ENCODE measurements at places on chromosomes 5 and 9. TPM values are rescaled to one million over a fixed set of nuclear protein-coding genes. Genes with fewer than 3 reads are reported as not detected.
A peak's percentile ranks its signal among the peaks of the same experiment; 100 is the strongest.

- DNase-seq: no peak
These were observed 12.8 kb downstream of the C5orf63 start for GRCh38 chr5:127060470-127060985.

- no peak for DNase-seq
These were observed 195.9 kb upstream of the PPP1R26 start for GRCh38 chr9:135283671-135284070.

GRCh38 chr9:36328798-36329411 is 70.7 kb upstream of the GNE start:
- DNase-seq: no peak

- no peak for DNase-seq
These were observed 708 bp upstream of the CSNK1G3 start for GRCh38 chr5:123511290-123511647.

DNA sequence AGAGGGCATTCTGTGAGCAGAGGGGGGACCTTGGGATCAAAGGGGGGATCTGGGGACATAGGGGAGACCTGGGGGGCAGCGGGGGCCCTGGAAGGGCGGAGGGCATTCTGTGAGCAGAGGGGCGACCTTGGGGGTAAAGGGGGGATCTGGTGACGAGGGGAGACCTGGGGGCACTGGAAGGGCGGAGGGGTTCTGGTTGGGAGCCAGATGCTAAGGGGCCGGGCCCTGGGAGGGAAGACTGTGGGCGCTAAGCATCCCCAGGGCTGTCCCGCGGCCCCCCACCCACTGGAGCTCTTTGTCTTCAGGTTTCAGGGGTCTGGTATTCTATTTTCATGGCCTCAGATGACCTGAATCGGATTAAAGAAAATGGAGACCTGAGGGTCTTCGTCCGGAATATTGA is 748 bp downstream of the LCN9 start:
- no peak for DNase-seq

DNA sequence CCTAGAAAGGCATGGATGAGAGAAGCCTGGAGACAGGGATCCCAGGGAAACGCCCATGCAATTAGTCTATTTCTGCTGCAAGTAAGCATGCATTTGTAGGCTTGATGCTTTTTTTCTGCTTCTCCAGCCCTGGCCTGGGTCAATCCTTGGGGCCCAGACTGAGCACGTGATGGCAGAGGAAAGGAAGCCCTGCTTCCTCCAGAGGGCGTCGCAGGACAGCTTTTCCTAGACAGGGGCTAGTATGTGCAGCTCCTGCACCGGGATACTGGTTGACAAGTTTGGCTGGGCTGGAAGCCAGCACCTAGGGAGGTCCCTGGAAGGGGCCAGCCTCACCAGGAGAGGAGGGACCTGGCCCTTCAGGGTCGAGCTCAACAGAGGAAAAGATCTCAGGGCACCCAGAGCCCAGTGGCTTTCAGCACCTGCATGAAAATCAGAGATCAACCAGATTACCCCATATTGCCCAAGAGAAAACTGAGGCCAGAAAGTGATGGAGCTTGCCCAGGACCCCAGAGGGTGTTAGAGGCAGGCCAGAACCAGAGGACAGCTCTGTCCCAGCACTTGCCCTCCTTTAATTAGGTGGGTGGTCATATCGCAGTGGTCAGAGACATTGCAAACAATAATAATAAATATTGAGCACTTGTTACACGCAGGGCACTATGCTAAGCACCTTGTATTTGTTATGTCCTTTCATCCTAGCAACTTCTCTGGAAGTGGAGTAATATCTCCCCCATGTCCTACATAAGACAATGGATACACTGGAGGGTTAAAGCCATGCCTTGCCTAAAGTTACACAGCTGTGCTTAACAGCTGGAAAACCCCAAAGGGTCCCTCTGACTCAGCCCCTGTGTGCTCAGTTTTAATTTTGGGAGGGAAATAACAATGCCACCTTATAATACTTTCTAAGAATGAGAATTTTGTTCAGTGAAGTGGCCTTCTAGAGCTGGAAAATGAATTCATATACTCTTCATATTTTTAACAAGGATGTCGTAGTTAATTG is 67.1 kb downstream of the KLF4 start:
- DNase-seq: peak; percentile 32

DNA sequence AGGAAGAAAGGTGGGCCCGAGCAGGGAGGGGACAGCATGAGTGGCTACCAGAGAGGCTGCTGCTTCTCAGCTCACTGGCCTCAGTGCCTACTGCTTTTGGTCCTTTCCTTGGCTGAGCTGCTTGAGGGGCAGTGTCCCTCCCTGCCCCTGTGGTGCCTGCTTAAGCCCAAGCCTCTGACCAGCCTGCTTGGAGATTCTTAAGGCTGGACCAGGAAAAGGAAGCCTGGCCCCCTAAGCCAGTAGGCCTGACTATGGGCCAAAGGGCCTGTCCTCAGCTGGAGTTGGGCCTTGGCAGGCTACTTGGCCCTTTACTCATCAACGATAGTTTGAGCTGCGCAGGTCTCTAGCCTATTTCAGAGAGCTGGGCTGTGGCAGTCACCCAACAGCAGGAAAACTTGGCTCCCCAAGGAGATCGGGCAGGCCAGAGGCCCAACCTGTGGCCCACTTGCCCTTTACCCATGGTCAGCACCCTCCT is 24.9 kb downstream of the TCF7 start:
- DNase-seq: peak; percentile 15

- no peak for DNase-seq
These were observed 97.7 kb upstream of the ANKRD55 start for GRCh38 chr5:56330806-56331205.

ZDHHC11B gene
- 1.8 TPM for total RNA-seq

DNA sequence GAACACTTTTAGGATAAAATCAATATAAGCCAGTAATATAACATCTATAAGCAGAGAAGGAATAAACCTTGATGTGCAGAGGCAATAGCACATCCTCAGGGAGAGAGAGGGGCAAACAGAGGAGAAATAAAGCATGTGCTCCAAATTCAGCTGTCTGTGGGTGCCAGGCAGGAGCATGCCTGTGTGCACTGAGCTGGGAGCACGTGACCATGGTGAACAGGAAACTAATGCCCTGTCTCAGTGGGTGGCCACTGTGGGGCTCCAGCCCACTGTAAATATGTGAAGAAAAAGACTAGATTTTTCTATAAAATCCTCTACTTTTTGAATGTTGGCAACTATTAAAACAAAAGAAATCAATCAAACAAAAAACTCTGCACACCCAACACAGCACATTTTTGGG is 55.3 kb downstream of the FYB1 start:
- DNase-seq: no peak

ALDOB gene
- total RNA-seq: 0.38 TPM

CFAP90 gene
- total RNA-seq: not detected

GRCh38 chr5:134227776-134228175 is 1.9 kb upstream of the PPP2CA start:
- no peak for DNase-seq

LCN2 gene
- 1.7 TPM for total RNA-seq

POMT1 gene
- total RNA-seq: 18.7 TPM

GRCh38 chr5:142201471-142201887 is 92.9 kb downstream of the NDFIP1 start:
- DNase-seq: no peak

DNA sequence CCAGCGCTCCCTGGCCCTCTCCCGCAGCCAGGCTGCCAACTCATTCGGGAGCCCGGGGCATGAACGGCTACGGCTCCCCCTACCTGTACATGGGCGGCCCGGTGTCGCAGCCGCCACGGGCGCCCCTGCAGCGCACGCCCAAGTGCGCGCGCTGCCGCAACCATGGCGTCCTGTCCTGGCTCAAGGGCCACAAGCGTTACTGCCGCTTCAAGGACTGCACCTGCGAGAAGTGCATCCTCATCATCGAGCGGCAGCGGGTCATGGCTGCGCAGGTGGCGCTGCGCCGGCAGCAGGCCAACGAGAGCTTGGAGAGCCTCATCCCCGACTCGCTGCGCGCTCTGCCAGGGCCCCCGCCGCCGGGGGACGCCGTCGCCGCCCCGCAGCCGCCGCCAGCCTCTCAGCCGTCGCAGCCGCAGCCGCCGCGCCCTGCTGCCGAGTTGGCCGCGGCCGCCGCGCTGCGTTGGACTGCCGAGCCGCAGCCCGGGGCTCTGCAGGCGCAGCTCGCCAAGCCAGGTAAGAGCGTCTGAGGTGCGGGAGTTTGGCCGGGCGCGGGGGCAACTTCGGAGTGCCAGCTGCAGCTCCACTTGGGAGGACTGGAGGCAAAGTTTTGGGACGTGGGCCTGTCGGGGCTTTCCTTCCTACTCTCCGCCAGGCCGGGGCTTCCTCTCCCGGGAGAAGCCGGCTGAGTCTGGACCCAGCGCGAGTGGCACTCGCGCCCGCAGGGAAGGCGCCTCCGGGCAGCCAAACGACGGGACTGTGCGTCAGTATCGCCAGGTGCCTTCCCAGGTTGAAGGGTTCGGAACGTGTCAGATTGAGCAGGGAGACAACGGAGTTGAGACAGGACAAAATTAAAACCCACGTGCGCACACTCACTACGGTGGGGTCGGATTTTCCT is 735 bp downstream of the DMRT3 start:
- no peak for DNase-seq

SUSD3 gene
- total RNA-seq: 17.8 TPM

PCDHB6 gene
- 0.38 TPM for total RNA-seq

MLANA gene
- not detected for total RNA-seq

GRCh38 chr5:113749334-113749733 is 235.8 kb downstream of the YTHDC2 start:
- no peak for DNase-seq

- DNase-seq: peak; percentile 85
These were observed 193.8 kb upstream of the ZNF618 start for GRCh38 chr9:113682297-113682771.

CFAP157 gene
- 0.24 TPM for total RNA-seq

TMC1 gene
- total RNA-seq: not detected

GRCh38 chr5:82692826-82693225 is 384.4 kb downstream of the TMEM167A start:
- no peak for DNase-seq

ENHO gene
- not detected for total RNA-seq

CACNA1B gene
- total RNA-seq: not detected

- DNase-seq: no peak
These were observed 19.7 kb downstream of the MYO10 start for GRCh38 chr5:16916262-16916878.

DNA sequence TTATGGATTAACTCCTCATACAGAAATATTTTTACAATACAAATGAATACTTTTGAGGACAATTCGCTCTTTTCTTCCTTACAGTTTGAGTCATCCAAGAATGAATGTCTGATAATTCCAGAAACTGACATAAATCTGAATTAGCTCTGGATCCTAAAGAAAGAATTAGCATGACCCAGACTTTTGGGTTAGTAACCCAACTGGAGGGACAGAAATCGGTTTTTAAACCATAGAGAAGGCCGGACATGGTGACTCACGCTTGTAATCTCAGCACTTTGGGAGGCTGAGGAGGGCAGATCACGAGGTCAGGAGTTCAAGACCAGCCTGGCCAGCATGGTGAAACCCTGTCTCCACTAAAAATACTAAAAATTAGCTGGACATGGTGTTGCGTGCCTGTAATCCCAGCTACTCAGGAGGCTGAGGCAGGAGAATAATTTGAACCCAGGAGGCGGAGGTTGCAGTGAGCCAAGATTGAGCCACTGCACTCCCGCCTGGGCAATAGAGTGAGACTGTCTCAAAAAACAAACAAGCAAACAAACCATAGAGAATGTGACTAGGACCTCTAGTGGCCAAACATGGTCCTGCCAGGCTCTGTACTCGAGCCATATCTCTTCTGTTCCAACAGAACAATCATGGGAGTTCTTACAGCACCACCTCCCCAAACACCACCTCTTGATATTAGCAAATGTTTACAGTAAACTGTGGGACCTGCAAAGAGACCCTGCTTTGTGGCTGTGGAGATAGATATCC is 44.8 kb downstream of the LURAP1L start:
- DNase-seq: no peak

TTC23L gene
- total RNA-seq: not detected

SOHLH1 gene
- total RNA-seq: not detected

DNA sequence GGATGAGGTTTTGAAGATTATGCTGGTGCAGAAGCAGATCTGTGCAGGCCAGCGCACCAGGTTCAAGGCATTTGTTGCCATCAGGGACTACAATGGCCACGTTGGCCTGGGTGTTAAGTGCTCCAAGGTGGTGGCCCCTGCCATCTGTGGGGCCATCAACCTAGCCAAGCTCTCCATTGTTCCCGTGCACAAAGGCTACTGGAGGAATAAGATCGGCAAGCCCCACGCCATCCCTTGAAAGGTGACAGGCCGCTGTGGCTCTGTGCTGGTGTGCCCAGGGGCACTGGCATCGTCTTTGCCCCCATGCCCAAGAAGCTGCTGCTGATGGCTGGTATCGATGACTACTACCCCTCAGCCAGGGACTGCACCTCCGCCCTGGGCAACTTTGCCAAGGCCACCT is 142.5 kb downstream of the SPATA31D1 start:
- DNase-seq: no peak

DNA sequence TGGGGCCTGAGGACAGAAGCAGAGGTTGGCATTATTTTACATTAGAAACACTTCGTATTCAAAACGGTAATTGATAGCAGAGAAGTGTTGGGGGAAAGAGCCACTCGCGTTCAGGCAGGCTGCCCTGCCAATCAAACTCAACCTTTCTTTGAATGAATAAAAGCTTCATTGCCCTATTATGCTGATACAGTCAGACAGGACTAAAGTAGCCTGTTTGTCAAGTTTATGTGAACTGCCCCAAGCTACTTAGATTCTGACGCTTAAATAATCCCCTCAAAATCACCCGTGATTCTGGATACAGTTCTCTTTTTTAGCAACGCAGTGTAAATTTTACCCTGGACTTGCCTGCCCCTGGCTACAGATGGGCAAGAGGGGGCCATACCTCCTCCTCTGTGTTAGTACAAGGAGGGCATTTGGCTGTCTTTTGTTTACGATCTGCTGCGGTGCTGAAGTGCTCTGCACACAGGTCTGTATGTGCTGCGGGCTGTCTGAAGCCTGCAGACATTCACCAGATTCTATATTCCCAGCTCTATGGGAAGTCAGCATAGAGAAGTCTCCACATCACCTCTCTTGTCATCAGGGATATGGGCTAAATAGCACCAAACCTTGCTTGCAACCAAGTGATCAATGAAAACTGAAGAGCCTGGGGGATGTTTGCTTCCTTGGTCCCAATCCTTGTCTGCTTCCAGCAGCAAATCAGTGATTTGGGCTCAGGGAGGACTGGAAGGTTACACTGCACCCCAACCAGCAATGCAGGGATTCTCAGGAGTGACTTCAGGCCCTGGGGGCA is 218.4 kb downstream of the EBF1 start:
- DNase-seq: no peak

- DNase-seq: no peak
These were observed 21.3 kb downstream of the WNK2 start for GRCh38 chr9:93205045-93205768.

- DNase-seq: no peak
These were observed 4.8 kb downstream of the FOXE1 start for GRCh38 chr9:97857606-97858392.

DNA sequence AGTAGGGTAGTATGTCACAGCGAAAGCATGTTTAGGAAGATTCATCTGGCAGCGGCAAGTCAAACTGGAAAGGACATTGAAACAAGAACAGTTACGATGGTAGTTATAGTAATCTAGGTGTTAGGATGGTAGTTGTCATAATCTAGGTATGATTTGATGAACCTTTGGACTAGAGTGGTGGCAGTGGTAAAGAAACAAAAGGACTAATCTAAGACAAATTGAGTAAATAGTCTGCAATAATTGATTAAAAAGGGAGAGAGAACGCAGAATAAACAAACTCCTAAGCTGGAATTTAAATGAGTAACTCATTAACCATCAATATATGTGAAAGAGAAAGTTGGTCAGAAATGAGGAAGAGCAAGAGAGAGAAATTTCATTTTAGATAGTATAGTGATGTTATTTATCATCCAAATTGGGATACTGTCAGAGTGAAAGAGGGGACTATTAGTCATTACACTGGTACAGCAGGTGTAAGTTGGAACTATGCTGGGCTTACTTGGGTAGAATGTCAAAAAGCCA is 56.8 kb downstream of the MTREX start:
- DNase-seq: no peak

SCGB3A2 gene
- total RNA-seq: not detected

All from omental fat pad (tissue), 4 donors.